ENCODE measurements at places on chromosomes 12 and 14.

DNA sequence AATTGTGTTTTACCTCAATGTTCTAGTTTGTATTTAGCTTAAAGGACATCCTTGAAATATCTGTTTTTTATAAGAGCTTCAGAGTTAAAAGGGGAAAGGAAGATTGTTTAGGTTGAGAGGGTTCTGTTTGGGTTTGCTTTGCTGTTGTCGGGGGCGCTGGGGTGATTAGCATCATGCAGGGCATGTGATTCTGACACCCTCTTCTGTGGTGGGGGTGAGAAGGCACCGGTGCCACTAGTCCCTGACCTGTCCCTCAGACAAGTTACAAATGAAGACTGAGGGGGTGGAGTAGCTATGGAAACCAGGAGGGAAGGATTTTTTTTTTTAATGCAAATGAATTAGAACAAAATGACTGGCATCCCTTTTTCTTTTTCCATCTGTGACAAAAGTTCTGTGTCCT lies 291.3 kb downstream of the RPAP3 start:
- DNase-seq, result no peak

DNA sequence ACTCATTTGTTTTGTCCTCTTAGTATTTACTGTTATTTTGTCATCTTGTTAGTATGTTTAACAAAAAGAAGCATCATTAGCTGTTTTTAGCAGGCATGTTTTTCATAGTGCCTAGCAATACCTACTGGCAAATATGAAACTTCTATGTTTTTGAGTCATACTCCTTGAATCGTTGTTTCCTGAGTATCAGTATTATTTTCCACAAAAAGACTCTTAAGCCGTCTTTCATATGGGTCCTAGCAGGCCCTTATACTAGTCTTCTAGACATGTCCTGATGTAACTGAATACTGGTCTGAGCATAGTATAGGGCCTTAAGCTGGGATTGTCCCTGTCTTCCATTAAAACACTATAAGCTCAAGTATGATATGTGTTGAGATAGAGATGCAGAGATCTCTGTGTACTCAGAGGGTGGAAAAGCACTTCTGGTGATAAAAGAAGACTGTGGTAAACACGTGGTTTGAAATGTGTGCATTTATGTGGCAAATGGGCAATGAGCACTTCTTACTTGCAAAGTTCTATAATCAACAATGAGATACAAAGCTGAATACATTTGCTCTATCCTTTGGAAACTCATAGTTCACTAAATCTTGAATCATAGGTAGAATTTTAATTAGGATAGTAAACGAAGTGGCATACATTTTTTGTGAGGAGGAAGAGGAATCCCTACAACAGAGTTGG lies 348.8 kb downstream of the PDZRN4 start:
- DNase-seq, result no peak

DNA sequence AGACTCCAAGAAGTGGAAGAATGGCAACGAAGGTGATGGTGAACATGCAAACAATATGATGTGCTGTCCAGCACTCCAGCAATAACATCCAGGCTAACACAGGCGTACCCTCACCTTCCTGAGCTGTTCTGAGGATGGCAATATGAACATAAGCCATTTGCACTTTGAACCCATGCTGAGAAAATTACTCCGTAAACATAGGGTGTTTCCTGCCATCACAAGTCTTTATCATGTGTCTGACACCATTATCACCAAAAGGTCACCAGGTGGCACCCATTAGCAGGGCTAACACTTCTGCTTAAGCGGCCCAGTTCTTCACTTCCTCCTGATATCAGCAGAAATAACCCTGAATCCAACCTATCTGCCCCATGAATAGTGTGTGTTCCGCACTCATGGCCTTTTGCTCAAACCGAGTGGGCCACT lies 482.8 kb downstream of the MED13L start:
- DNase-seq, result no peak

GRCh38 chr14:48622980-48623379 lies 947.6 kb upstream of the MDGA2 start:
- no peak for DNase-seq

DNA sequence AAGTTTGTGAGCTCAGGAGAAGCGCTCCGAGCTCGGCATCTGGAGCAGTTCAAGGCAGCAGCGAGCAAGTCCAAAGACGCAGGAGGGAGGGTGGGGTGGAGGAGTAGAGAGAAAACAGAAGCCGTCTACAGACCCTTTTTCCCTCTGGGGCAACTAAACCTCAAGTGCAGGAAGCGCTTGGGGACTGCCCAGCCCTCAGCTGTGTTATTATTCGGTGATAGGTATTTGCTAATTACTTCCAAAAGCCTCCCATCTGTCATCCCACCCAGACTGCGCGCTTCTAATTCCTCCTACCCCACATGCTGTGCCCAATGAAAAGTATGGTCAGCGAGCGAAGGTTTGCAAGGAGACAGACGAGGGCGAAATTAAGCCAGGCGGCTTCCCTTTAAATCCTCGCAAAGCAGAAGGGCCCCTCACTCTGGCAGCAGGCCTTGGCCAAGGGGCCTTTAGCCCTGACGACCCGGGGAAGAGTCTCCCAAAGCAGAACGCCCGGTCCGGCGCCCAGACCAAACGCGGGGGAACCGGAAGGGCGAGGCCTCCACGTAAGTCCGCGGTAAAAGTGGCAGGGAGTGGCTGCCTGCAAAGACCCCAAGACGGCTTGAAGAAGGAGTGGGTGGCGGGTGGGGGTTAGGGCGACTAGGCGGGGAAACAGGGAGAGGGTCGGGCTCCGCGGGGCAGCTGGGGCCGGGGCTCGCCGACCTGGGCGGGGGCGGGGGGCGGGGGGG lies 507 bp upstream of the CD9 start:
- no peak for DNase-seq

- no peak for DNase-seq
Observed at GRCh38 chr12:46547421-46548354, 175.1 kb upstream of the SLC38A2 start.

DNA sequence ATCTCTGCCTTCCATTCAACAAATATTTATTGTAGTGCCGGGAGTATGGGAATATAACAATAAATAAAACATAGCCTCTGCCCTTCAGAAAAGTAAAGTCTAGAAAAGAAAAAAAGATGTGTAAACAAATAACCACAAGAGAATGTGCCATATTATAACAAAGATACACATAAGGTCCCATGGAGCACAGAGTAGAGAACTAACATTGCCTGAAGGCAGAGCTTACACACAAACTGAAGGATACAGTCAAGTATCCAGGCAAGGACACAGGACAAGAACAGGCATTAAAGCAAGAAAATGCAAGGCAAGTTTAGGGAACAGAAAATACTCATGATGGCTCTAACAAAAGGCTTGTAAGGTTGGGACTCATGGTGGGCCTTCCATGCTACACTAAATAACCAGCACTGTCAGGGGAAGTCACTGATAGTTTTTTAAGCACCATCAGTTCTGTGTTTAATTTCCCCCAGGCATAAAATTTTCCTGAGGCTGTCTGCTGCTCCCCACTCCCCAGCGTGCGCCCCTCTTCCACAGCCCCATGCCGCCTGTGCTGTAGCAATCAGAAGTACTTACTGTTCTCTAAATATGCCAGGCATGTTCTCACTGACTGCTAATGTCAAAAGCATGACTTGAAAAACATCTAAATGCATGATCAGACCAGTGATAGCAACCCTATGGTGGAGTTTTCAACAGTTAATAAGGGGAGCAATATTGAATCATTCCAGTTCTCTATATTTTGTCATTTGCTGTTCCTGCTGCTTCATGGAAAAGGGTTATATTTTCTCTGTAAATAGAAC lies 77.8 kb downstream of the ANKS1B start:
- DNase-seq, result no peak

DNA sequence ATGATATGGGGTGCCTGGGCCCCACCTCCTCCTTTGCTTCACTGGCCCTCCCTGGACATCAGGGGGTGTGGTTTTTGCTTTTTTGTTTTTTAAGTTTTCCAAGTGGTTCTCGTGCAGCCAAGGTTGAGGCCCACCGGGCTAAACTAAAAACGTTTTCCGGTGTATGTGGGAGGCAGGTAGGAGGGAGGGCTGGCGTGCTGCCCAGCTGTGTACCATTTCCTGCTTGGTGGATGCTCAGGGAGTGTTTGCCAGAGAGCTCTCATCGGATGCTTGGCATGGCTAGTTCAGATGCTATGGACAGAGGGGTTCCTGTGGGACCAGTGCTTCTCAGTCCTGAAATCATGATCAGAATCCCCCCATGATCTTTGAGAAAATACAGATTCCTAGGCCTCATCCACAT lies 246.4 kb downstream of the CACNA1C start:
- DNase-seq, result no peak

DNA sequence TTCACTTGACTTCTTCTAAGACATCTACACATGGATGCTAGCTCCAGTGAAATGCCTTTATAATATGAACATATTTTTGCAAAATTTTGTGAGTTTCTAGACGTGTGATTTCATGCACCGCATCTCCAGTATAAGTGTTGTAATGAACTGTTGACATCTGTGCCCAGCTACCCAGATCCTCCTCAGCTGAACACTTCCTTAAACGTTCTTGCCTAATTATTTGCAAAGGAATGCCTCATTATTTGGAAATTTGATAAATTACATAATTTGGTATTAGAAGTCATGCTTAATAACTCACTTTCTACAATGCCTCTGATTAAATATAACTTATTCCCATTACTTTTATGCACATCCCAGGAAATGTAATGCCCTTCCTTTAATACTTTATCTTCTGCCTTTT lies 14.0 kb downstream of the OR11G2 start:
- no peak for DNase-seq

Measured in activated gamma-delta T cell treated with Interleukin-2 at 50 U/mL for 16 hours (primary cell).